ENCODE measurements at places on chromosomes 5 and 9.

DNA sequence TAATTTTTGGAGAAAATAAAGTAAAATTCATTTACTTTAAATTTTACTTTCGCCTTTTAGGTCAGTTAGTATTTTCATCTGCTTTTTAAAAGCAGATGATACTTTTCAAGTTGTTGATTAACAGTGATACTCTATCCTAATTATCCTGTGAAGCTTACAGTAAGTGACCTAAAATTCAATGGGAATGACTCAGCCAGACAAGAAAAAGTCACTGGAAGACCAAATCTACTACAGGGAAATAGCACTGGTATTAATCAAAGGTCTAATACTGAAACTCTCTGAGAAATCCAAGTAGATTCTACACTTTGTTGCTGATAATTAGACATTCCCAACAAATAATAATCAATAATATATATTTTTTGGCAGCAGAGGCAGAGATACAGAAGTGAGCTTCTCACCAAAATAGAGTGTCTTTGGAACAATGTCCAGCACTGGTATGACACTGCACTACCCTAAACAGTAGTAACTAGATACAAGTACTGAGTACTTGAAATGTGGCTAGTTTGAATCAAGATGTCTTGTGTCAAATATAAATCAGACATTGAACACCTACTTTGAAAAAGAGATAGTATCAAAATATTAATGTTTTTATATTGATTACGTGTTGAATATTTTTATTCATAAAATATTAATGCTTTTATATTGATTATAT, 22.8 kb upstream of the ELL2 start:
- no peak for DNase-seq

DNA sequence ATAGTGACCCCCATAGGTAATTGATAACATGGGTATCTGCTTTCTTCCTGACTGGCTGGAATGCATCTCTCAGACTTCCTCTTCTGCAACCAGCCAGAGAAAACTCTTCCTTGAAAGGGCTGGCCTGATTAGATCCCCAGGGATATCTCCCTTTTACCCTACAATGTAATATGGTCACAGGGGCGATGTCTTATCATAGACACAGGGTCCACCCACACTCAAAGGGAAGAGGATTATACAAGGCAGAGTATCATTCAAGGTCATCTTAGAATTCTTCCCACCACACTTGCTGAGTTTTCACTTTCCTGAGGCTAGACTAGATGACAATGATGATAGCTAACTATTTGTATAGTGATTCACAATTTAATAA, 33.2 kb downstream of the TTLL11 start:
- DNase-seq = no peak

GRCh38 chr9:84705128-84705527, 35.6 kb downstream of the NTRK2 start:
- DNase-seq = no peak

GRCh38 chr9:69333716-69334115, 8.7 kb downstream of the ENTREP1 start:
- no peak for DNase-seq

- DNase-seq = no peak
Measured at GRCh38 chr5:115809946-115810345, 6.5 kb downstream of the CDO1 start.

DNA sequence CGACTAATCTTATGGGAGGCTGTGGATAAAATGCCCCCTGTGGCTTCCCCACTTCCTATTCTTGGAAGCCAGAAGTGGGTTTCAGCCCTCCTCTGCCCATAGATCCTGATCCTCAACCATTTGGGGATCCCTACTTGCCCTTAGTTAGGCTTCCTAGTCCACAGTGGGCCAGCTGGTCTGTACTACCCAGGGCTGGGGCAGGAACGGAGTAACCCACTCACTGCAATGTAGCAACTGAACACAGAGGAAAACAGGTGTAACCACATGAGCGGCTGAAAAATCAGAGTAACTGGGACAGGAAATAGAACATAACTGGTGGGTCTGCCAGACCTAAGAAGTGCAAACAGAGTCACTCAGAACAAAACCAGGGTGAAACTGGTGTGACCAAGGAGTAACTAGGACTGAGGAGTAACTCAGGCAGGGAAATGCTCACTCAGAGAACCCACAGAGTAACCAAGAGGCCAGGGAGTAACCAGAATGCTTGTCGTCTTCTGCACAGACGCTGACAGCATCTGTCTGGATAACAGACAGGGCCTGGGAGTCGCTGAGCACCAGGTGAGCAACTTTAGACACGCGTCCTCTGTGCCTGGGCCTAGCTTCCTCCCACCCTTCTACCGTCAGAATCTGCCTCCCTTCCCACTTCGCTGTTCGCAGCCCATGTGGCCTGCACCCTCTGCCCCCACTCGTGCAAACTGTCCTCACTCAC, 1.0 kb downstream of the AQP3 start:
- DNase-seq = peak; percentile 41

DNA sequence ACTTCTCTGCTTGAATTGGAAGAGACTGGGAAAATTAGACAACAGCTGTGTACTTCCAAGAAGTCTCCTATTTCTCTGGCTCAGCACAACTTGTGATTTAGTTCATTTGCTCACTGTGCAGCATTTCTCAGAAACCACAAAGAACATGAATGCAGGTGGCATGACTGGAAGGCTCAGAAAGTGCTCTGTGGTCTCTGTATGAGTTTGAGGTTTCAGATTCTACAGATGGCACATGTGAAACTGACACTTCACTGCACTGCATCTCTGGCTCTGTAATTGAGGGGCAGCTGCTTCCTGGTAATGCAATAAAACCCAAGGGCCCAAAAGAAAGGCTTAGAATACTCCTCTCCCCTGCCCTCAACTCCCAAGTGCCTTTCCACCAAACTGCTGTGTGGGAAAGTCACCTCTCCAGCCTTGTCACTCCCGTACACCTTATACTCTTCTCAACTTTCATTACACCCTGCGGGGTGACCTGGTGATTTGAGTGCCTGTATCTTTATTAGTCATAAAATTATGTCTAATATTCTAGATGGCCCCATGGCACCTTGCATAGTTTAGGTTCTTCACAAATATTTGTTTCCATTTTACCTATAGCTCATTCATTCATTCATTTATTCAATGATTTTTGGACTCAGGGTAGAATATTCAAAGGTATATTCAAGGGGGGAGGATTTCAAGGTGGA, 82.5 kb downstream of the ESM1 start:
- DNase-seq = peak; percentile 37

DNA sequence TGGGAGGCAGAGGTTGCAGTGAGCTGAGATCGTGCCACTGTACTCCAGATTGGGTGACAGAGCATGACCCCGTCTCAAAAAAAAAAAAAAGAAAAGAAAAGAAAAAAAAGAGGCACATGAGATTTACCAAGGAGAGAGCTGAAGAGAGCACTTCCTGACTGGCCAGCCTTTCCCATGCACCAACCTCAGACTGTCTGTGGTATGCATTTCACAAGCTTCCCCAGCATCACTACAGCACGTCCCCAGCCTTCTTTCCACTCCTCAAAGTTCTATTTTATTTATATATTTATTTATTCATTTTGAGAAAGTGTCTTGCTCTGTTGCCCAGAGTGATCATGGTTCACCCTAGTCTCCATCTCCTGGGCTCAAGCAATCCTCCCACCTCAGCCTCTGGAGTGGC, 13.6 kb upstream of the FUBP3 start:
- no peak for DNase-seq

- no peak for DNase-seq
Measured at GRCh38 chr5:74186356-74187315, 453.9 kb downstream of the ENC1 start.

GRCh38 chr5:54093081-54093492, 217.3 kb downstream of the ARL15 start:
- no peak for DNase-seq

GRCh38 chr9:79477955-79478771, 93.6 kb upstream of the TLE4 start:
- no peak for DNase-seq

GRCh38 chr5:1659100-1659981, 135.6 kb upstream of the LPCAT1 start:
- DNase-seq = no peak

GRCh38 chr5:84248013-84248412, 136.7 kb downstream of the EDIL3 start:
- DNase-seq = no peak

DNA sequence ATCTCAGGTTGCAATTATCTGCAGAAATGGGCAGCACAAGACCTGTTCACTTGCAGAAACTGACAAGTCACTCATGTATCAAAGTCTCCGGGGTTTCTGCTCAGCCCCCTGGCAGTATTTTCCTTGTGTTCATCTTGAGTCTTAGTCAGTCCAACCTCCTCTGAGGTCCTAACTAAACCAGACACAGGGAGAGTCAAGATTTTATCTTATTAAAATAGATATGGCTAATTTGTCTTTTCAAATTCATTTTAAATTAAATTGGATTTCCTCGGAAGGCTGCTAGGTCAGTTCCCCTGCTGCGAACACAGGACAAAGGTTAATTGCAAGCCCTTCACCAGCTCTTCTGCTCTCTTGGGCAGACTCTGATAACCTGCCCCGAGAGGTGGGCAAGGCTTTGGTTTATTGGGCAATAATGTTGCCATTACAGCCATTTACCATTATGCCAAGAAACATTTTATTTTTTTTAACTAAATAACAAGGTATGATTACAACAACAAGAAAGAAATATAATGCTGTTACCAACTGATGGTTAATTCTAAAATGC, 103.5 kb downstream of the MAPKAP1 start:
- DNase-seq = no peak

DNA sequence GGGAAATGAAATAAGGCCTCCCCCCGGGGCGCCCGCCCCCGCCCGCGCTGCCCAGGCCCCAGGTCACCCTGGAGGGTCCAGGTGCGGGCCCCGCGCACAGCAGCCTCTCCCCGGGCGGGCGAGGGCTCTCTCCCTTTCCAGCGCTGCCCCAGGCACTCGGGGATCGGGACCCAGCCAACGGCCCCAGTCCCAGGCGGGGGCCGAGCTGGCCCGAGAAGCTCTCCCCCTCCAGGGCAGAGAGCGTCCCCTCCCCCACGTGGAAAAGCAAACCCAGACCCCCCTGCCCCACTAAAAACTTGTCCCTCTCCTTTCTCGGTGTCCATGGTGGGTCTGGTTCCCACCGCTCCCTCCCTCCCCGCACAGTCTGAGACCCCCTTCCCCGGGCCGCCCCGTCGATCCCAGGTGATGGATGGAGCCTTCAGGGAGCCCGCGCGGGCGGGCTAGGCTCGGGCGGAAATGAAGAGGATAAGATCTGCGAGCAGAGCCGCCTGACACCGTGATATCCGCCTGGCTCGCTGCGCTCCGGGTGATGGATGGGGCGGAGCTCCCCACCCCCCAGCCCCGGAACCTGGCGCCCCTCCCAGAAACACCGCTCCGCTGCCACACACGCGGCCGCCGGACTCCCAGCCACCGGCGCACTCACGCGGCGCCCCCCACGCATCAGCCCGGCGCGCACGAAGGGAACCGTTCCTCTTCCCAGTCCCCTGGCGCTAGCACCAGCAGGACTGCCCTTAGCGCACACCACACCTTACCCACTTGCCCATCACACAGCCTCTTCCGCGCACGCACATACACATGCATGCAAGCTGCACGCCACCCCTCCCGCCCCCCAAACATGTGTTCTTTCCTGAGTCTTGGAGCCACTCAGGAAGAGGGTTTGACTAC, 81.7 kb upstream of the ZBTB43 start:
- peak; percentile 37 for DNase-seq

DNA sequence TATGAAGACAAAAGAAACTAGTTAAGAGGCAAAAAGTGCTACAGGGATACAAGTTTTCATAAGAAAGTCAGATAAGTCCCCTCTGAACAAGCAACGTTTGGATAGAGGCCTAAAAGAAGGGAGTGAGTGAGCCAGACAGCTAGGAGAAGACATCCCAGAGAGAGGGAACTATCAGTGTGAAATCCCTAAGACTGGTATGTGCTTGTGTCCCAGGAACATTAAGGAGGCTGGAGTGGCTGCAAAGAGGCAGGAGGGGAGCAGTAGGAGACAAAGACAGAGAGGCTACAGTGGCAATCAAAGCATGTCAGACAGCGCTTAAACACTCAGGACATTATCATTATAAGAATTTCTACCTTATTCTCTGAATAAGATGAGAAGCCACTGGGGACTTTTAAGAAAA, 139.1 kb upstream of the STK32A start:
- DNase-seq = no peak

DNA sequence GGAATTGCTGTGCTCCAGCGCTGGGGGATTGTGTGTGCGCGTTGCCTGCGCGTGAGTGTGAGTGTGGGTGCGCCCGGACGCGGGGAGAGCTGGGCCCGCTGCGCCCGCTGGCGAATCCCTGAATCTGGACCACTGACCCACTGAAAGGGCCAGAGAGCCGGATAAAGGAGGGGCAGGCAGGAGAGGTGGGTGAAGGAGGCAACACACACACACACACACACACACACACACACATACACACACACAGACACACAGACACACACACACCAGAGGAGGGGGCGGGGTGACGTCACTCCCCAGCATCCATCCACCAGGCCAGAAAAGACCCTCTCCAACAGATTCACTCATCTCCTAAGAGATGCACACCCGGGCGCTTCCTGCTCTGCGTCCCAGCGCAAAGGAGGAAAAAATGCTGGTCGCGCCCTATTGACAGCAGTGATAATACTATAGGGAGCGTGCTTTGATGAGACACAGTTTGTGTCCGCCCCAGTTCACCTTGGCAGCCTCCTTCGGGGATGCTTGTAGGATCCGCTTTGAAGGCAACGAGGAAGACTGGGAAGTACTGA, 1059.1 kb upstream of the DMAC1 start:
- no peak for DNase-seq

GRCh38 chr5:30781643-30782042, 411.8 kb upstream of the CDH6 start:
- no peak for DNase-seq

DNA sequence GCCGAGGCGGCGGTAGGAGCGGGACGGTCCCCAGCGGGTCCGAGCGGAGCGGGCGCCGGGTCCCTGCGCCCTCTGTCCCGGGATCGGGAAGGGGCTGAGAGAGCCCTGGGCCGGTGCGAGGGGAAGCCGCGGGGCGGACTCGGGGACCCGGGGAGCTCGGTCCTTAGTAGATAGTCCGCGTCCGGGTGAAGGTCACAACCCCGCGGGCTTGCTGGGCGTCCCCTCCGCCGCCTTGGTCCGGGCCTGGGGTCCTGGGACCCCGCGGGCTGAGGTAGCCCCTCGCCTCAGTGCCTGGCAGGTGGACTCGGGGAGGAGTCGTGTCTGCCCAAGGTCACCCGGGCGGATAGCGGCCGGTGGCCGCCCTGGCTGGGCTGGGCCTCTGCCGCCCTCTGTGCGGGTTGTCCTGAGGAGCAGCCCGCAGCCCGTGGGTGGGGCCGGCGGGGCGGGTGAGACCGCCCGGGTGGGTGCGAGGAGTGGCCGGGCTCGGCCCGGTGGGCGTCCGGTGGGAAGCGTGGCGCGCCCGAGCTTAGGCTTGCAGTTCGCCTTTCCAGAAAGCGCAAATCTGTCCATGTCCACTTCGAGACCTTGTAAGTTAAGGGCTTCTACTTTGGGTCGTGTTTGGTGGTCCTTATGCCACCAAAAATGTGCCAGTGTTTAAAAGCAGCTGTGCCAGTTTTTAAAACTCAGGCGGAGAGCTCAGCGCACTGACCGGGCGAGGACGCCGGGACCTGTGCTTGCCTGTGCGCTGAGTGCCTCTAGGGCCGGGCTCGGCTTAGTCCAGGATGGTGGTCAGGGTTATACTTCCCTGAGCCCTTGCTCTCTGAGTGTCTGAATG, 554 bp downstream of the SDHA start:
- DNase-seq = no peak

- DNase-seq = no peak
Measured at GRCh38 chr9:89097219-89097618, 81.4 kb downstream of the SHC3 start.

- DNase-seq = peak; percentile 73
Measured at GRCh38 chr9:122125158-122125508, 32.0 kb upstream of the TTLL11 start.

GRCh38 chr5:108028412-108028811, 353.5 kb downstream of the FBXL17 start:
- DNase-seq = no peak

- no peak for DNase-seq
Measured at GRCh38 chr9:115144706-115145105, 26.7 kb upstream of the TNC start.

All from stimulated activated CD4-positive, alpha-beta T cell treated with anti-CD3 and anti-CD28 coated beads, Interleukin-12 subunit alpha, Interleukin-12 subunit beta, amount 100 ng/mL, for 24 hours (primary cell).